HEK293T (cell line): ENCODE measurements at places on chromosomes 6 and 20.

DNA sequence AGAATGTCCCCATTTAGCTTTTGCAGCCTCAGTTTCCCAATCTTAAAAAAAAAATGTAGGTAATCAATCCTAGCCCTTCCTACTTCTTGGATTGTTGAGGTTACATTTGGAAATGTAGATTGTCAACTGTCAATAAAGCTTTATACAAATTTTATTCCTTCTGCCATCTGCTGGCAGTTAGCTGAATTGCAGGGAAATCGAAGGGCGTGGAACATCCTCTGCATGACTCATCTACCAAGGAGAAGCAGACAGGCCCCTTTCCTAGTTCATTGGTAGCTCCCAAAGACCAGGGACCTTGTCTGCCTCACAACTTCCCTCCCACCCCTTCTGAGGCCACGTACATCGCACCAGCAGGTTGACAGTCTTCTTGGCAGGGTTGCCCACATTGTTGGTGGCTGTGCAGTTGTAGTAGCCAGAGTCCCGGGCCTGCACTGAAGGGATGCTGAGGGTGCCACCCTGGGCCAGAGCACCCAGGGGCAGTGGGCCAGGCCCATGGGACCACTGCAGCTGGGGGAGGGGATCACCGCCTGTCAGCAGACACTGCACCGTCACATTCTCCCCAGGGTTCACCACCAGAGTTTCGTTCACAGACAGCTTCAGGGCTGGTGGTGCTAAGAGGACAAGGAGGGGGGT, 43.6 kb downstream of the MDGA1 start:
- DNase-seq = peak; percentile 42

GRCh38 chr6:125844989-125845388, 54.2 kb downstream of the NCOA7 start:
- no peak for DNase-seq

DNA sequence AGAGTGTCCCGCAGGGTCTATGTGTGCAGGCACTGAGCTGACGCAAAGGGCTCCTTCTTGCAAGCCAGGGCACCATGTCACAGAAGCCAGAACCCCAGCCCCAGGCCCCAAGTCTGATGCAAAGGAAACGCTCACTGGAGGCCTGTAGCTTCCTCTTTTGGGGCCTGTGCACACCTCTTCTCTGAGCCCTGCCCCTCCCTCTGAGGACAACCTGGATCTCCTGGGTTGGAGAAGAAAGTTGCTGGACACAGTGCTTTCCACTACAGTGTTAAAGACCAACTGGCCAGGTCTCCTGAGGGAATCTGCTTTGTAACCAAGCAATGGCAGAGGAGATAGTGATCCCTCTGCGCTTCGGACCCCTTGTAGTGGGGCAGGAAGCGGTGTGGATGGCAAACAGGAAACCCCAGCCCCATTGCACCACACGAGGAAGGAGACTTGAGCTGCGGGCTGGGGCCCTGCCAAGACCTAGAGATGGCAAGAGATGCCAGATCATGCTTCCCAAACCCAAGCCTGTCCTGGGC, 90.0 kb downstream of the PRND start:
- no peak for DNase-seq

DNA sequence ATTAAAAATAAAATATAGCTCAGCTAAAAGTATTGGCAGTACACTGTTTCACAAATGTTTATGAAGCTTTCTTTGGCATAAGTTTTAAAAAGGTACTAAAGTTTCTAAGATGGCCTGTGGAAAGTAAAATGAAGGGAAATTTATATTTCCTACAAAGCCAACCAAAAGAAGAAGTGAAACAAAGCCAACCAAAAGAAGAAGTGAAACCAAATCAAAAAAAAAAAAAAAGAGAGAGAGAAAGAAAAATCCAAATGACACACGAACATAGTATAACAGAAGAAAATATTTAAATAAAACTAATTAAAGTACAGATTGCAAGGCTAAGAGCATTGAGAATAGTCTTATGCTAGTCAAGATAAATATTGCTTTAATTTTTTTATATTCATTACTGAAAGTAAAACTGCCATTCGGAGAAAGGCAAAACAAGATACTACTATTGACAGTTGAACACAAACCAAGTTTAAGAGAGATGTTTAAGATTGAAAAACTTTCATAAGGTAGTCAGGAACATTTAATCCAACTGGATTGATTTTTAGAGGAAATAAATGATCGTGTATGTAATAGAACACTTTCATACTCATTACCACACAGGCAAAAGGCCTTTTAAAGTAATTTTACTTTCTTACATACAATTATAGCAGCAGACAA, 12.8 kb upstream of the KHDRBS2 start:
- DNase-seq = no peak

- peak; percentile 12 for DNase-seq
Measured at GRCh38 chr6:54244430-54244829, 63.8 kb upstream of the TINAG start.

GRCh38 chr20:4040283-4041179, 25.2 kb upstream of the RNF24 start:
- no peak for DNase-seq

DNA sequence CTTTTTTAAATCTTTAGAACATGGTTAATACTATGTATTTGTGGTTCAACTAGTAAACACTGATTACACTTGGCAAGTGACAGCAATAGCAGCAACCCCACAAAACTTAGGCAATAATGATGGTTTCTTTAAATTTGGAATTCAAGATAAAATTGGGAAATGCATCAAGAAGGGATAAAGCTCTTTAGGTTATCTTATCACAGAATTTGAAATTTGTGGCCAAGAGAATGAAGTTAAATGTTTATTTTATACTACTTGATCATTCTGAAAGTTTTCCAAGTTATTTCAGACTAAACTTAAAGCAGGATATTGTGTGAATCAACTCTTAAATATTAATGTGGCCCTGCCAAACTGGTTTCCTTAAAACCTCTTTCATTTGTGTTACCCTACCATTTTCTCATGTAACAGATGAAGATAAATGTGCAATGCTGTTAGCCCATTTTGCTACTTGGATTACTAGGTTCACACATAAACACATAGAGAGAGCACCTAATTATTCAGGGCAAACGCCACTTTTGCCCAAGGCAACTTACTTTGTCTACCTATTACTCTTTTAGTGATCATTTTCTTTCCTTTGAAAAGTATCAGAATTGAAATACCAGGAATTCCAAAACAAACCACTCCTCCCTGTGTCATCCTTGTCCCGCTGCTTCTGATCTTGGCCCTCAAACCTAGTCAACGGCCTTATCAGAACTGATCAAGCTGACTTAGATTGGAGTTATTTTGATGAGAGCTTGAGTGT, 186.7 kb upstream of the TENT5A start:
- no peak for DNase-seq

GRCh38 chr6:142550310-142551063, 248.7 kb downstream of the ADGRG6 start:
- no peak for DNase-seq

GRCh38 chr6:7239590-7239948, 73.4 kb downstream of the SSR1 start:
- DNase-seq = no peak

GRCh38 chr6:37686111-37686510, 11.6 kb downstream of the MDGA1 start:
- DNase-seq = no peak

- DNase-seq = no peak
Measured at GRCh38 chr20:41746635-41747034, 128.5 kb upstream of the CHD6 start.

DNA sequence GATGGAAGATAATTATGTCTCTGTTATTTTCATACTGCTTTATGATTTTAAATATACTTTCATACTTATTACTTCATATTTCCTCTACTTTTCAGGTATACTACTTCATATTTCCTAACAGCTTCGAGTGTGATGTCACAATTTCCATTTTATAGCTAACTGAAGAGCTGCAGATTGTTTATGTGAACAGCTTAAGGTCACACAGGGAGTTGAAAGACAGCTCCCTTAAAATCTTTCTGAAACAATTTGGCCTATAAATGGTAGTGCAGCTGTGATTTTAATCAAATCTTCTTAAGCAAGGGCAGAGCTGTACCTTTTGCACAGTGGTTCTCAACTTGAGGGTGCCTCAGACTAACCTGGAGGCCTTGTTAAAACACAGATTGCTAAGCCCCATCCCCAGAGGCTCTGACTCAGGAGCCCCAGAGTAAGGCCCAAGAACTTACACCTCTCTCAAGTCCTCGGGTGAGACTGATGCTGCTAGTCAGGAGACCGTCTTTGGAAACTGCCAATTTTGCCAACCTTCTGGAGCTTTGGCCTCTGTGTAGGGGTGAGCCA, 347.0 kb upstream of the HSF2 start:
- DNase-seq = no peak

DNA sequence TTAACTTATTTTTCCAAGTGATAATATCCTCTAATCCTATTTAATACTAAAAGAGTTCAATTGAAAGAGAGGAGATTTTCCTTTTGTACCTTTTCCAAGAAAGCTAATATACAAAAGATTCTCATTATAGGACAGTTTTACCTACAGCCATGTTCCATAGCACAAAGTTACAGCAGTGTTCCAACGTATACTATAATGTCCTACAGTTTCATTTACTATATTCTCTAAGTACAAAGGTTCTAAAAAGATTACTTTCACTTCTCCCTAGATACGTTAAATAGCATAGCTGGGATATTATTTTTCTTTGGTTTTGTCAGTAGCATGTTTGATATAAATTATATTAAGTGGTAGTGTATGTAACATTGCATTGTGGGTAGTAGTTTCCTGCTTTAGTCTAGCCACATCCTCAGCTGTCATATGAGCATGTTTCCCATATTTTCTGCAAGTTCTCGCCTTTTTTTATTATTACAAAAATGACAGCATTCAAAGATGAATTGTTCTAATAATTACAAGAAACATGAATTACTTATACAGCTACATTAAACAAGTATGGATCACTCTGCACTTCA, 4.4 kb upstream of the RUNX2 start:
- no peak for DNase-seq

DNA sequence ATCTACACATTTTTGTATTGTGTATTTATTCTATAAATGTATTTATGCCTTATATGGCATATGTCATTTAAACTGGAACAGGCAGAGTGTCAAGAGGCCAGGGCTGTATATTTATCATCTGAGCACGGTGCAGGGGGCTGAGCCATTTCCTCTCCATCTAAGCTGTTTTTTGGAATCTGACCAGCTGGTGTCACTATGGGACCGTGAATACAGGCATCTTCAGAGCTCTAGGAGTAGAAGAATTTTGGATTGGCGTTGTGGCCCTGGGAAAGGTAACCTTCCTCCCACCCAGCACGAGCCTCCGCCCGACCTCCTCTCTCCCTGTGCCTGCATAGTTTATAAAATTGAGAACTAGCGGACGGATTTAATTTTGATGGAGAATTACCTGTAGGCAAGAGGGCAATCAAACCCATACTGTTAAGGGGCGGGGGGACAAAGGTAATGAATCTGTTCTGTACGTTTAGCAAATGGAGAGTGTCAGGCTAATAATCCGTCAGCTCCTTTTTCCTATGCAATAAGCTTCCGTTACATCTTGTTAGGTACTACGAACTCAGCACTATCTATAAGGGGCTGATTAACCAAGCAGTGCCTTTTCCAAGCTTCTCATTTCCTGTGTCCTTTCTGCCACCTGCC, 29.0 kb upstream of the EEF1E1 start:
- peak; percentile 71 for DNase-seq

DNA sequence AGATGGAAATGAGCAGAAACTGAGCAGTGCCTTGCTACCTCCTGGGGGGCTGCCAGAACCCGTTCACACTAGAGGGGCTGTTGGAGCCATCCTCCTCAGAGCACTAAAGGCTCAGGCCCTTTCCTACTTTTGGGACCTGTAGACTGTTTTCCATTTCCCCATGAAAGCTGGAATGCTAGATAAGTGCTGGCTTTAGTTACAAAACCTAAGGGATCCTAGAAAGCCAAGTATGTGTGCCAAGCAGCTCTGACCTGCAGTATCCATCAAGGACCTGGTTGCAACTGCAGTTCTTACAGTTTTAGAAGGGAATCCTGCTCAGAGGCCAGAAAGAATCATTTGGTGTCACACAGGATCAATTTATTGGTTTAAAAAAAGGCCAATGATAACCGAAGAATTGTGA, 176.7 kb upstream of the COL21A1 start:
- no peak for DNase-seq

GRCh38 chr6:148261470-148261869, 81.2 kb upstream of the SASH1 start:
- DNase-seq = no peak

- DNase-seq = no peak
Measured at GRCh38 chr6:158854214-158855101, 35.3 kb upstream of the EZR start.

- no peak for DNase-seq
Measured at GRCh38 chr20:47280228-47280627, 76.3 kb downstream of the ZMYND8 start.

- DNase-seq = no peak
Measured at GRCh38 chr20:10718661-10719060, 44.9 kb upstream of the JAG1 start.

GRCh38 chr6:11925805-11926204, 86.3 kb upstream of the HIVEP1 start:
- DNase-seq = no peak

DNA sequence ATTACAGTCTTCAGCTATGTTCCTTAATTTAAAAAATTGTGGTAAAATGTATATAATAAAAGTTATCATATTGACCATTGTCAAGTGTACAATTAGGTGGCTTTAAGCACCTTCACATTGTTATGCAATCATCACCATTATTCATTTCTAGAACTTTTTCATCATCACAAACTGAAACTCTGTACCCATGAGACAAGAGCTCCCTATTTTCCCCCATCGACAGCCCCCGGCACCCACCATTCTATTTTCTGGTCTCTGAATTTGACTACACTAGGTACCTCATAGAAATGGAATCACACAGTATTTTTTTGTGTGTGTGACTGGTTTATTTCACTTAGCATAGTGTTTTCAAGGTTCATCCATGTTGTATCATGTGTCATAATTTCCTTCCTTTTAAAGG, 39.7 kb upstream of the FYN start:
- DNase-seq = no peak

GRCh38 chr6:159473475-159474263, 219.4 kb downstream of the SOD2 start:
- DNase-seq = no peak

DNA sequence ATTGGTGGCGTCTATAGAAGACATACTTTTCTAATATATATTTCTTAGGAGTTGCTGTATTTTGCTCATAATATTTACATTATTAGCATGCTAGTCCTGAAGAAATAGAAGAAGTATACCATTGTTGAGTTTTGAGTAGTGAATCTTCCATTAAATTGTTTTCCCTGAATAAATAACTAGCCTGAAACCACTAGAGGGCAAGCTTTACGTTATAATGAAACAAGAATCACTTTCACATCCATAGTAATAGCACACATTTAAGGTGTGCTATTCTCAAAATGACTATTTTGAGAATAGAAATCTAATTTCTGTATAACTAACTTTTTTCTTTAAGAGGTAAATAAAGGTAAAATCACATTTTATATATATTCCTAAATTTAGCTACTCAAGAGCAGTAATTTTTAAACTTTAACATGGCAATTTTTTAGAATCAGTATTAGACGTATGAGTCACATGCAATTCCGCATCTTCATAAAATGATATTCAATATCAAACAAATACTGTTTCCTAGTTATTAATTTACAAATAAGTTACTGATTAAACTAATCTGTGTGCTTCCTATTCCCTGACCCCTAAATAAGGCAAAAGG, 213.2 kb upstream of the MANEA start:
- peak; percentile 26 for DNase-seq

- DNase-seq = no peak
Measured at GRCh38 chr6:38349795-38350194, 289.9 kb downstream of the BTBD9 start.

- no peak for DNase-seq
Measured at GRCh38 chr6:142707255-142707654, 237.7 kb downstream of the HIVEP2 start.

- no peak for DNase-seq
Measured at GRCh38 chr20:24776755-24777271, 172.3 kb upstream of the CST7 start.
